ENCODE measurements at places on chromosomes 2 and 18.

GRCh38 chr2:149446748-149447147 lies 116.4 kb downstream of the LYPD6 start:
- ATAC-seq = no peak

DNA sequence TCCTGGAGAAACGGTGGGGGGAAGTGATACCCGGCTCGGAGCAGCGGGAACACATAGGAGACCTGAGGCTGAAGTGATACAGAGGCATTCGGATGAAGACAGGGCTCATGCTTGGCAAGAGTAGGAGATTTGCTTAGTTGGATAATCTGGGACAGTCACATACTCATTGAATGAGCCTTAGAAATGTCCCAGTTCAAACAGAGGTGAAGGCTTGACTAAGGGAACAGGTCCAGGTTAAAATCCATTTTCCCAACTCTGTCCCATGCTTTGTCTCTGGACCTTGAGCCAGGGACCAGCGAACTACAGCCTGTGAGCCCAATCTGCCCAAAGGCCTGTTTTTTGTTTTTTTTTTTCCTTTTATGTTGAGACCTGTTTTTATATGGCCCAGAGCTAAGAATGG lies 1.3 kb downstream of the UGT1A6 start:
- ATAC-seq = no peak

DNA sequence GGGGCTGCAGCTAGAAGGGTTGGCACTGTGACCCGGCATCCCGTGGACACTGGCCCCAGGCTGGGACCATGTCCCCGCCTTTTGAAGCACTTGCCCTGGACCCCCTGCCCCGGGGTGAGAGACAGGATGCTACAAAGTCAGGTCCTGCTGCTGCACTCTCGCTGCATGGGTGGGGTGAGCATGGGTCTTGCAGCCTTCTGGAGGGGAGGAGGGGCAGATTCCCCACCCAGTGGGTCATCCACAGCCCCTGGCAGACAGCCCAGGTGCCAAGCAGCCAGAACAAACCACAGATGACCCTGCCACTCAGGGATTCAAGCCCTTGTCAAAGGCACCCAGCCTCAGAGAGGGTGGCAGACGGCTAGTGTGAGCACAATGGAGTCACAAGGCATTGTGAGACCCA lies 5.7 kb upstream of the NMUR1 start:
- ATAC-seq = no peak

- no peak for ATAC-seq
These were observed 76.0 kb downstream of the ARHGAP15 start for GRCh38 chr2:143205106-143205764.

GRCh38 chr2:61471905-61472805 lies 1.3 kb upstream of the USP34 start:
- ATAC-seq = peak; percentile 24

- peak; percentile 59 for ATAC-seq
These were observed 63.0 kb upstream of the TWIST2 start for GRCh38 chr2:238784671-238785527.

DNA sequence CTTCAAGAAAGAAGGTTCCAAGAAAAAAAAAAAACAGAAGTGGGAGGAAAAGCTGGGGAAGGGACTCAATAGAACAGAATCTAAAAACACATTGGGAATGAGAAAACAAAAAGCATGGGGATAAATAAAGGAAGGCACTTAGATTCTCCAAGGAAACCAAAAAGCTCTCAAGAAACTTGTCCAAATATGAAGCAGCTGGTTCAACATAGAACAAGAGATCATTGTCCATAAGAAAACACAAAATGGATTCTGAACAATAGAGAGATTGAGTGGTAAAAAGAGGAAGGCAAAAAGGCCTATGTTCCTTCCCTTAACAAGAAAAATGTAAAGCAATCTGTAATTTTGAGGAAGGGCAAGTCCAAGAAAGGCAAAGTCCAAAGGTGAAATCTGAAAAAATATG lies 32.9 kb upstream of the ALK start:
- no peak for ATAC-seq

DNA sequence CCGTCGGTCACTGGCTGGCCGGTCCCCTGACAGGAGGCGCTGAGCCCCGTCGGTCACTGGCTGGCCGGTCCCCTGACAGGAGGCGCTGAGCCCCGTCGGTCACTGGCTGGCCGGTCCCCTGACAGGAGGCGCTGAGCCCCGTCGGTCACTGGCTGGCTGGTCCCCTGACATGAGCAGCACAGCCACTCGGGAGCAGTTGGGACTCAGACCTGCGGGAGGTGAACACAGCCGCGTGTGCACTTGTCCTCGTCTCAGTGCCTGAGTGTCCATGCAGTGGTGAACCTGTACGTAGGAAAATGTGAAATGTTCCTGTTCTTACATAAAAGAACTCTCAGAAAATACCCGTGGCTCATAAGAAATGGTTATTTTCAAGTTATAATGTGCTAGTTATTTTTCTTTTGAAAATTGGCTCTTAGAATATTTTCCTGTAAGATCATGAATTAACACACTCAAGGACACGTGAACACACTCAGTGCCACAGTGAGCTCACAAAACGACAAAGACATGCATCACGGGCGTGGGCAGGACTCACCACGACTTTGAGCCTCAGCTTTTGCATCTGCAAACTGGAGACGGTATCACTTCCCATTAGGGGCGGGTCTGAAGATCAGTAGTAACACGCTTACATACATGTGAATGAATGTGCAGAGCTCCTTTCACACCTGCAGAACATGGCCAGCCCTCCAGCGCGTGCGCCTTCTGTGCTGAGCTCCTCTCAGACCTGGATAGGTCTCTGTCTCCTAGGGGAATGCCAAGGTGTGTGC lies 21.1 kb upstream of the NFATC1 start:
- ATAC-seq = no peak

- peak; percentile 12 for ATAC-seq
These were observed 891 bp upstream of the NR4A2 start for GRCh38 chr2:156333274-156333950.

- no peak for ATAC-seq
These were observed 262.1 kb downstream of the LPIN1 start for GRCh38 chr2:12008425-12009061.

All from esophagus mucosa (tissue), 1 donor.